ENCODE measurements at places on chromosomes 7 and 10. TPM values are rescaled to one million over a fixed set of nuclear protein-coding genes. Genes with fewer than 3 reads are reported as not detected.

- H3K4me1 ChIP-seq: peaks cover 18% of the 10 kb centered on the region
- peak overlapping the region; percentile 65 for H3K27ac ChIP-seq
- H3K27me3 ChIP-seq: no peaks in the 10 kb centered on the region
- no peak for DNase-seq
These were observed 259.3 kb downstream of the SNX13 start for GRCh38 chr7:17680943-17681351.

DNA sequence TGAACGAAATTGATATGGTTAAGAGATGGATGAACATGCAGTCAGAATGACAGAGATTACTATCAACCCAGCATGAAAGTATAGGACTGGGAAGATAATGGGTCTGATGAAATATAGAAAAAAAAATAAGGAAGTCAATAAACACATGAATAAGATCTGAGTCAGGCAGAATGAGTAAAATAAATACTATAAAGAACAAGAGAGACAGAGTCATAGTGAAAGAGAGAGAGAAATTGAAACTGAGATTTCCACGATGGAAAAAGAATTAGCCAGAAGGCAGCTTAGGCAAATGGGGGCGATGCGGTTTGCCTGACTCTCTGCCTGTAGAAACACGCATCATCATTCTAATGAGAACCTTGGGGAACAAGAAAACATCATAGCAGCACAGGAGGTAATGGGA is 26.6 kb downstream of the SEMA3D start:
- no peak for DNase-seq
- no peaks in the 10 kb centered on the region for H3K27me3 ChIP-seq
- H3K36me3 ChIP-seq: peaks cover 11% of the 10 kb centered on the region
- H3K4me1 ChIP-seq: peaks cover 10% of the 10 kb centered on the region

DNA sequence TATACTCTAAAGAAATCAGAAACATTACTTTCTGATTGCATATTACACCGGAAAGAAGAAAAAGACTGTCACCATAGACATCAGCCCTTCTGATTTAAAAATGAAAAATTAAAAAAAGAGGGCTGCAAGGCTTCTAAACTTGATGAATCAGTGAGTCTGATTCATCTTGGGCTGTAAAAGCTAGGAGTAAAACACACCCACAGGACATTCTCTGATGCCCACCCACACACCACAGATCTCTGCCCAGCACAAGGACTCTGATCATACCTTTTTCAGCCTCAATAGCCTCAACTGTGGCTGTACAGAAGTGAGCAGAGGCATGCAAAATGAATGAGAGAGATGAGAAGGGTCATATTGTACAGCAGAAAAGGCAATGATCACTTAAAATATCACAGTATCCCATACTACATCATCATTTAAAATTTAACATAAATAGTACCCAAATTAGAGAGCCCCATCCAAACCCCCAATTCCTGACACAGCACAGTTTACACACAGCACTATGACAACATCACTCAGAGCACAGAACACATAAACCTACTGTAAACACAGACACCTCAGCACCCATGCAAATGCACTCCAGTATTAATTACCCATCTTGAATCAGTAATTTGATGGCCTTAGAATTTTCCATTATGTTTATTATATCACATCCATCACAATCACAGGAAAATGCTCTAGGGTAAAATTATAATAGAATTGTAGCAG is 6.4 kb upstream of the MSS51 start:
- DNase-seq: no peak
- H3K27me3 ChIP-seq: no peaks in the 10 kb centered on the region
- H3K4me3 ChIP-seq: no peak overlapping the region
- H3K4me1 ChIP-seq: no peaks in the 10 kb centered on the region
- H3K36me3 ChIP-seq: no peaks in the 10 kb centered on the region

DNA sequence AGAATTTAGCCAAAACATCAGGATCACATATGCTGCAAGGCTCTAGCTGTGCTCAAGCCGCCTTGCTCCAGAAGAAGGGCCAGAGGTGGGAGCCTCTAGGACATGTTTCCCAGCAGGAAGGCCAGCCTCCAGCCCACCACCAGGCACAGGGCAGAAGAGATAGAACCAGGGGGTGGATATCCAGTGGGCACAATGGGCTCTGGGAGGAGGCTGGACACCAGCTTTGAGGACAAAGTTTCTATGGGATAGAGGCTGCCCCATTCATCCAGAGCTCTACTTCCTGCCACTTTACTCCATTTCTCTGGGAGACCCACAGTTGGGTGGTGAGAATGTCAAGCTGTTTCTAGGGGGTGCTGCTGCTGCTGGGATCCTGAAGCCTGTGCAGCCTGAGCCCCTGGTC is 77.1 kb downstream of the ARHGAP22 start:
- H3K27ac ChIP-seq: no peak overlapping the region
- no peak for DNase-seq
- peaks cover 15% of the 10 kb centered on the region for H3K27me3 ChIP-seq

Gene IFIT3
- 1.8 TPM for total RNA-seq

Gene HABP2
- total RNA-seq: not detected

Gene ATRNL1
- total RNA-seq: 44.1 TPM

DNA sequence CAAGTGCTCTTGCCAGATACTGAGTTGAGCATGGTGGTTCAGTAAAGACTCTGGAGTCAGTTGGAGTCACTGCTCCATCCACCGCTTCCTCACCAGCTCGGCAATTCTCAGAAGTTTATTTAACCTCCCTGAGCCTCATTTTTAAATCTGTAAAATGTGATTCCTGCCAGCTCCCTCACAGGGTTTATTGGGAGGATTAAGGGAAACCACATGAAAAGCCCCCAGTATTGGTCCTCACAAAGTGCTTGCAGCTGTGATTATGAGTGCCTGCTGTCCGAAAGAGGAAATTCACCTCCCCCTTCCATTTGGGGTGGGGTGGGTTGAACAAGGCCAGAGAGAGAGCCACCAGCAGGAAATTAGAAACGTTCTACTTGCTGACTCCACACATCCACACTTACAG is 99.0 kb downstream of the AOAH start:
- H3K4me1 ChIP-seq: peaks cover 1% of the 10 kb centered on the region
- no peaks in the 10 kb centered on the region for H3K27me3 ChIP-seq
- H3K36me3 ChIP-seq: no peaks in the 10 kb centered on the region
- DNase-seq: no peak
- no peak overlapping the region for H3K4me3 ChIP-seq

DNA sequence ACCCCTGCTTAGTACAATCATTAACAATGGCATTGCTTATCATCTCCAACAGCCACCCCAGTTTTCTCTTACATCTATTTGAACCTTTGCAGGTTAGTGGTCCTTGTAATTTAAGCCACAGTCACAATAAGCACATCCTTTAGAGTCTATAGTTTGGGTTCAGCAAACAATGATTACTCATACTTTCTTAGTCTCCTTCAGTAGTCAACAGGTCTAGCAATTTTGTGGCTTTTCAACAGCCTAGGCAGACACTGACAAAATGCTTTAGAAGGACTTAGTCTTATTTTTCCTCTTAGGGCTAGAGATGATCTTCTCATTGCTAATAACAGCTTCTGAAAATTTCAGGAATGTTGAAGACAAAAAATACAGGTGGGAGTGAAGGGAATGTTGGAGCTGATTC is 32.3 kb upstream of the FAM204A start:
- DNase-seq: no peak
- H3K27ac ChIP-seq: no peak overlapping the region
- no peaks in the 10 kb centered on the region for H3K4me1 ChIP-seq
- H3K4me3 ChIP-seq: no peak overlapping the region
- peaks cover 9% of the 10 kb centered on the region for H3K27me3 ChIP-seq

GRCh38 chr7:124060528-124060927 is 27.7 kb upstream of the TMEM229A start:
- H3K36me3 ChIP-seq: peaks cover 5% of the 10 kb centered on the region
- DNase-seq: no peak
- no peak overlapping the region for H3K4me3 ChIP-seq
- H3K27me3 ChIP-seq: no peaks in the 10 kb centered on the region

Gene PLOD3
- total RNA-seq: 98.0 TPM

DNA sequence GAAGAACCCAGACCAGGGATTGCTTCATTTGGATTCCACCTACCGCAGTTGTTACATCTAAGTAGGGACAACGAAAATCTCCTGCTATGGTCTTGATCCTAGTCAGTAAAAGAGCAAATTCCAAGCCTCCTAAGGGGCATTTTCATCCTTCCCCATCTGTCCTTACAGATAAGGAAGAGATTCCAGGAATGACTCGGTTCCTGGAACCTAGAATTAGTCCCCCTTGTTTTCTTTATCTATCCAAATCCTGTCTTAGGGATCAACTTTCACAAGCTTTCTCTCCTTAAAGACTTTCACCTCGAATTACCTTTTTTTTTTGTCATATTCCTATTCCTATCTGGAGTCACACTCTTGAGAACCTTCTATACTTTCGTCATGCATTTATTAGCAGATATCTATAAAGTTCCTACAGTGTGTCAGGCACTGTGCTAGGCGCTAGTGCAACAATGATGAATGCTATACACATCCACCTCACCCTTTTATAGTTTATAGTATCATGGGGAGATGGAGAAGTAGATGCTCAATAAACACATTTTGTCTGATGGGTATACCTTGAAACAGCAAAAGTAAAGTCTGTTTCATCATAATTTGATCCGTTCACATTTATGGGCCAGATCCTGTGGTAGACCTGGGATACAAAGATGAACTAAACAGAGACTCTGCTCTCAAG is 39.2 kb downstream of the LAMB4 start:
- H3K4me3 ChIP-seq: no peak overlapping the region
- H3K4me1 ChIP-seq: peaks cover 13% of the 10 kb centered on the region
- H3K36me3 ChIP-seq: no peaks in the 10 kb centered on the region
- DNase-seq: no peak
- H3K27ac ChIP-seq: no peak overlapping the region
- no peaks in the 10 kb centered on the region for H3K27me3 ChIP-seq

Gene GIMAP4
- not detected for total RNA-seq

DNA sequence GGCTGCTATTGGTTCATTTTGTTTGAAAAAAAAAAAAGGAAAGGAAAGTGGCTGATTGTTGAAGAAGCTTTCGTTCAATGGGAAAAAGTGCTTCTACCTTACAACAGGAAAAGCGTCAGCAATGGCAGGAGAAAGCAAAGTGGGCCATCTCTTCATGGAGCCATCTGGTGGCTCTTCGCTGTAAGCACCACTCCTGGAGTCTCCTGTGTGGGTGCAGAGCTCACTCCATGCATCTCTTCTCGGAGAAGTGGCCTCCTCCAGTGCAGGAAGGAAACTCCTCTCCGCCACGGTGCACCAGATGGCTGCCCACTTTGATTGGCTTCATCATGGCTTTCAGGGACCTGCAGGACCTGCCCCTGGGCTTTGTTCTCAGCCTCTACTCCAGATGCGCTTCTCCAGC is 250.9 kb downstream of the PTEN start:
- H3K36me3 ChIP-seq: no peaks in the 10 kb centered on the region
- H3K4me3 ChIP-seq: no peak overlapping the region
- no peak overlapping the region for H3K27ac ChIP-seq
- H3K4me1 ChIP-seq: no peaks in the 10 kb centered on the region

GRCh38 chr7:157013602-157014549 is 3.4 kb upstream of the MNX1 start:
- no peak overlapping the region for H3K4me3 ChIP-seq
- H3K27ac ChIP-seq: no peak overlapping the region
- peaks cover 84% of the 10 kb centered on the region for H3K27me3 ChIP-seq
- no peak for DNase-seq

DNA sequence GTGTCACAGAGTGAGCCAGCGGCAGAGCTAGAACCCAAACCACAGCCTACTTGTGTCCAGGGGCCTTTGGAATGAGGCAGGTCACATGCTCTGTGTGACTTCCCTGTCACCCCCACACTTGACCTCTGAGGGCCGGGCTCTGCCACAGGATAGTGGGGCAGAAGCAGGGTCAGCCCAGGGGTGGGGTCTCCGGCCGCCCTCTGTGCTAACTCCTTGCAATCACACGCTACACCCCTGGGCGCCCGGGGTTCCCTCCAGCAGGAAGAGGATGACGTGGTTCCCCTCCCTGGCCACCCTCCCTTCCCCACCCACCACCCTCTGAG is 19.8 kb downstream of the TECPR1 start:
- DNase-seq: no peak
- no peaks in the 10 kb centered on the region for H3K36me3 ChIP-seq
- no peak overlapping the region for H3K4me3 ChIP-seq
- no peak overlapping the region for H3K27ac ChIP-seq
- no peaks in the 10 kb centered on the region for H3K4me1 ChIP-seq

- no peak overlapping the region for H3K4me3 ChIP-seq
- H3K4me1 ChIP-seq: peaks cover 25% of the 10 kb centered on the region
- no peaks in the 10 kb centered on the region for H3K36me3 ChIP-seq
- H3K27ac ChIP-seq: no peak overlapping the region
- no peaks in the 10 kb centered on the region for H3K27me3 ChIP-seq
These were observed 110.6 kb upstream of the PRR15 start for GRCh38 chr7:29453021-29453420.

DNA sequence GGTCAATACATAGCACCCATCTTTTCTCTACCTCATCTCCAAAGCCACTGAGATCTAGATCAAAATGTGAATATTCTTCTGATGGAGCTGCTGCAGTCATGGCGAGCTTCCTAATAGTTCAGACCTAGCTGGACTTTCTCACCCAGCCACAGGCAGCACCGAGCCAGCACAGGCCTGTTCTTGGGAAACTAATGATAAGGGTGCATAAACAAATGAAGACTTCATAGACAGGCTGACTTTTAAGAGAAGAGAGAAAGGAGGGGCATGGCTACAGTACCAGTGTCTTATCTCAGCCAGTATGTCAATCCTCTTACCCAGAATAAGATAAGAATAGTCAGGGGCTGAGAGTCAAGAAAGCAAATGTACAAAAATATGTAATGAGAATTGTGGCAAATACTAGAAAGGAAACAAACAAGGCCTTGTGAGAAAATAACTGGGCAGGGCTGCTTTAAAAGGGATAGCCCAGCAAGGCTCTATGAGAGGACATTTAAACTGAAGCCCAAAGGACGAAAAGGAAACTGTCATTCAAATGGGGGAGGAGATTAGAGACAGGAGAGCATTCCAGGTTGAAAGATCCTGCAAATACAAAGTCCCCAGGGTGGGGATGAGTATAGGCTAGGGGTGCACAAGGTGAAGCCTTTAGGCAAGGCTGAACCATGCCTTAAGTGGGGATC is 21.8 kb upstream of the CDK14 start:
- H3K36me3 ChIP-seq: no peaks in the 10 kb centered on the region
- H3K27me3 ChIP-seq: no peaks in the 10 kb centered on the region
- no peak overlapping the region for H3K27ac ChIP-seq
- no peak overlapping the region for H3K4me3 ChIP-seq
- no peaks in the 10 kb centered on the region for H3K4me1 ChIP-seq
- DNase-seq: no peak

Gene EBF3
- 11.6 TPM for total RNA-seq

DNA sequence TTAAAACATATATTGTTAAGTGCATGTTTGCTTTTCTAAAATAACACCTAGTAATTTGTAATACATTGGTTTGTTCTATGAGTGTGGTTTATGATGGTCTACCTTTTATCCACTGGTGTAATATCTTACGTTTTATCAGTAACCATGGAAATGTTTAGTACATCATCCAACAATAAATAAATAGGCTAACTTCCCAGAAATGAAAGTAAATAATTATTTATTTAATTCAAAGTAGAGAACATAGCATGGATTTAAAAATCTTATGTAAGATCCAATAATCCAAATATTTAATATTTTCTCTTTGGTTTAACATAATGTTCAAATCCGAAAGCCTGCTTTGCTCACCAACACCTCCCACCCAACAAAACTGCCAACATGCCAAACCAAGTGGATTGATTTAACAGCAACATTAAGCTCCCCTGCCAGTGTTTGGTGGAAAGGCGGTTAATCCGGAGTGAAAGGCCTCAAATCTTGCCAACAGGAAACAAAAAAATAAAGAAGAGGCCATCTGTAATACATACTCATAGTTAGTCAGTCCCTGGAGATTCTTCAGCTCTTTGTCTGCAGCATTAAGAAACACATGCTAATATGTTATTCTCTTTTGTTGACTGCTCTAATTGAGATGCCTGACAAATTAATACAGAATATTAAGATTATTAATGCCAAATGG is 897.8 kb downstream of the CNTNAP2 start:
- no peaks in the 10 kb centered on the region for H3K27me3 ChIP-seq
- no peak overlapping the region for H3K27ac ChIP-seq
- H3K36me3 ChIP-seq: no peaks in the 10 kb centered on the region
- no peaks in the 10 kb centered on the region for H3K4me1 ChIP-seq
